ENCODE measurements at places on chromosomes 1 and 21.

DNA sequence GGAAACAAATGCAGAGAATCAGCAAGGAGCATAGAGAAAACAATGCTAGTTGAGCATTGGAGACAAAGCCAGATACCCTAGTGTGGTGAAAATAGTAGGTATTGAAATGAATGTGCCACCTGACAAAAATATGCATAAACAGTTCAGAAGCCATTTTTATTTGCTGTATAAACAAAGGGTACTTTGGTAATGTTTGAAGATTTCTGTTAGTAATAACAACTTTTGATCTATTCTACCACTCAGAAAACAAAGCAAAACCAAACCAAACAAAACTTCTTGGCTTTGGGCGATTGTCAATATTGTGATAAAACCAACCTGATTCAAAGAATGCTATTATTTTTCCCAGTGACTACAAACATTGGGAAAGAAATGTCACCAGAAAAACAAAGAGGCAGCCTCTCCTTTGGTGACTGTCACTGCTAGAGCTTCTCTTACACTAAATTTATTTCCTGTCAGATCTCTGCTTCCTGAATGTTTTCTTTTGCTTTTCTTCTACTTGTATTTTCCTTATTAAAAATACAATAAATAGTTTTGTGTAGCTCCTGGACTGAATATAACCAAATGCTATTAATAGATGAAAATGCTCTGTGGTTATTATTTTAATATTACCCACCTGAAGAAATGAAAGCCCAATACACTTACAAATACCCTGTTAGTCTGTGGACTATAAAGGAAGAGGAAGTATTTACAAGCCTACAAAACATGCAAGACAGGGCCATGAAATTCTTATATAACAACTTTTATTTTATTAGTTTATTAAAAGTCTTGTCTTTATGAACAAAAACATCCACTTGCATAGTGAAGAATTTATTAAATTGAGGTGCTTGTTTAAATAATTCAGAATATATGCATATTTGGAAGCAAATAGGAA is 5.7 kb downstream of the ATP6V1G3 start:
- DNase-seq: no peak

DNA sequence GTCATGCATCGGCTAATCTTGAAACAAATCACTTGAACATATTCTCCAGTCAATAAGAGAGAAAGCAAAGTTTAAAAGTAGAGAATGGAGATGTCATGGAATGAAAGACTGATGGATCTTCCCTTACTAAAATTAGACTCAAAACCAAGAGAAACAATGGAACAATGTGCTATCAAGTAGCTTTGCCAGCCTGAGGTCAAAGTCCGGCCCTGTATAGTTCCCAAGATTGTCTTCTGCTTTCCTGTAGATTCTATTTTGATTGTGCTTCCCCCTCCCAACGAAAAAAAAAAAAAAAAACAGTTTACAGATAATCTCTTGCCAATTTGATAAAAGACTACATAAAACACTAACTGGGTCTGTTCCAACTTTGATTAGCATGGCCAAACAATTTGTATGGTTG is 40.8 kb upstream of the KIRREL1 start:
- no peak for DNase-seq

GRCh38 chr1:107597290-107597689 is 367.7 kb downstream of the VAV3 start:
- no peak for DNase-seq

- DNase-seq: no peak
These were observed 51.2 kb upstream of the CCDC190 start for GRCh38 chr1:162912061-162912667.

GRCh38 chr21:35982717-35983116 is 77.6 kb downstream of the SETD4 start:
- no peak for DNase-seq

DNA sequence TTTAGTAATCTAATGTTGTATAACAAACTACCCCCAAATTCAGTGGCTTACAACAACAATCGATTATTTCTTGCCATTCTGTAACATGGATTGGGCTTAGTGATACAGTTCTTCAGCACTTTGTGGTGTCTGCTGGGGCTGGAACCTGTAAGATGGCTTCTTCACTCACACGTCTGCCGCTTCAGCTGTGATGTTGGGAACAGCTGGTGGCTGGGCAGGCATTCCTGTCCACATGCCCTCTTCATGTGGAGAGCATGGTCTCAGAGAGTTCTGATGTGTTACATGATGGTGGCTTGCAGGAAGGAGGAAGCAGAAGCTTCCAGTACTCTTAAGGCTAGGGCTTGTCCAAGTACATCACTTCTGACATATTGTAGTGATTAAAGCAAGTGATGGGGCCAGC is 276.9 kb downstream of the PTBP2 start:
- DNase-seq: no peak

GRCh38 chr1:73800376-73800775 is 397.6 kb downstream of the LRRIQ3 start:
- no peak for DNase-seq

DNA sequence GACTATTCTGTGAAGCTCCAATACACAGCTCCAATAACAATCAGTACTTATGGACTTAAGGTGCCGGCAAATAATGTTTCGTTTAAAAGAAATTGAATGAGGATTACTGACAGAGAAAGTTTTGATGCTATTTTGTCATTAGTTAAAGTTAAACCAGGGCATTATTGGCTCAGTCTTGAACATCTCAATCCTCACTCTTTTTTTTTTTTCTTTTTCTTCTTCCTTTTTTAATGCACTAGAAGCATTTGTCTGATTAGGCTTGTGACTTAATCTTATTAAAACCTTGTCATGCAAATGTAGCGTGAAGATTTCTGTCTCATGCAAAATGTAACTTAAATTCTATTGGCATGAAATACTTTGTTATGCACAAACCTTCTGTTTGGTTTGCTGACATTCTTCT is 346.8 kb upstream of the ADGRL2 start:
- no peak for DNase-seq

DNA sequence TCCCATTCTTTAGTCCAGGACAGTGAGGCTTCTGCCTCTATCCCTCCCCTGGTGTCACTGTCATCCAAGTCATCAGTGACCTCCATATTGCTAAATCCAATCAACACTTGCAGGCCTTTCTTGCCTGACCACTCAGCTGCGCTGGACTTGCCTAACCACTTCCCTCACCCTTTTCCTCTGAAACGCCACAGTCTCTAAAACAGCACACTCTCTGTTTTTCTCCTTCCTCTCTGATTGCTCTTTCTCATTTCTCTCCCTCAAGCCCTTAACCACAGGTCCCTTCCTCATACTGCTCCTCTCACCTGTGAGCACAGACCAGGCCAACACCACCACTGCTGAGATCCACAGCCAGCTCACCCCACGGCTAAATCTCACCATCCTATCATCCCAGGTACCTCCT is 17.5 kb downstream of the TAL1 start:
- no peak for DNase-seq

- DNase-seq: no peak
These were observed 1.4 kb downstream of the B3GALNT2 start for GRCh38 chr1:235502601-235503402.

GRCh38 chr1:111474106-111474505 is 322 bp downstream of the C1orf162 start:
- no peak for DNase-seq

GRCh38 chr21:33393348-33393747 is 9.9 kb upstream of the IFNGR2 start:
- no peak for DNase-seq

DNA sequence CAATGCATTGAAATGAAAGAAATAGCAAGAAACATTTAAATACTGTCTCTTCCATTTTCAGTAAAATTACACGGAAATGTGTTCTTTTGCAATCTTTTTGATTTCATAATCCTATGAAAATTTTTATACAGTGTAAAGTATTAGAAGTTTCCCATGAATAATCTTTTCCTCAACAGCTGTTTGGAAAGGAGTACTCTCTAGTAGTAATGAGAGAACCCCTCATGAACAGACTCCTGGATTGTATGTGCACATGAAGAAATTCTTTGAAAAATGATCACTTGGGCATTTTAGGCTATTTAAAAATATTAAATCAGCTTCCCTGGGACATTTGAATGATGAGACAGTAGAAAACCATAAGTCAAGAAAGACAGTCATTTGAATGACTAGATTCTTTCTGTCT is 64.4 kb downstream of the LHX9 start:
- no peak for DNase-seq
